ENCODE measurements at places on chromosomes 6 and 20. TPM values are rescaled to one million over a fixed set of nuclear protein-coding genes. Genes with fewer than 3 reads are reported as not detected.

The C4B gene
- total RNA-seq, result 5.3 TPM

The LPA gene
- 0.24 TPM for total RNA-seq

The RSPO4 gene
- total RNA-seq, result not detected

The SSTR4 gene
- total RNA-seq, result not detected

The TPX2 gene
- total RNA-seq, result 32.6 TPM

Data from esophagus mucosa (tissue), 1 donor.